ENCODE measurements at places on chromosomes 13 and 19.

- peak; percentile 44 for DNase-seq
Observed at GRCh38 chr13:113742000-113742441, 17.0 kb upstream of the TMEM255B start.

- no peak for DNase-seq
Observed at GRCh38 chr19:43662487-43662886, 7.5 kb downstream of the PLAUR start.

DNA sequence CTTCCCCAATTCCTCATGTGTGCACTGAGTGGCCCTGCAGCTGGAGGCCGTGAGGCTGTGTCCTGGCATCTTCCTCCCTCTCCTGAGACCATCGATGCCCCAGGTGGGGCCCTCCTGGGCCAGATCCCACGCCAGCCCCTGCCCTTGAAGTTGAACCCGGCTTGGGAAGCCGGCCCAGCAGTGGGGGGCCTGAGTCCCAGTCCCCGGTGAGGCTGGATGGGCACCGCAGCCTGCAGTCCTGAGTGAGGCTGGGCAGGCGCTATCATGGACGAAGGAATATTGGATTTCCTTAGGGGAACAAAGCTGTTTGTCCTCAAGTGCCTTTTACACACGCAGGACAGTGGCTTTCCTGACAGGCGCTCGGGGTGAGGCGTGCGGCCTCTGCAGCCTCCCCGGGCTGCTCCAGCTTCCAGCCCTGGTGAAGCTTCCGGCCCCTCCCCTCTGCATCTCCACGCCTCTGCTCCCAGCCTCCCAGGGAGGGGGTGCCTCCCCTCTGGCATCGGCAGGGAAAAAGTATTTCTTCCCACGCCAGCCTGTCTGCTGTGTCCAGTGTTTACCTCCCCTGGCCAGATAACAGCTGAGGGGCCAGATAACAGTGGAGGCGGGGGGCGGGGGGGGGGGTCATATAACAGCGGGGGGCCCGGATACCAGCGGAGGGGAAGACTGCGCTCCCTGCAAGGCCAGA lies 159.5 kb downstream of the KDM4B start:
- no peak for DNase-seq

- no peak for DNase-seq
Observed at GRCh38 chr13:97140611-97141010, 81.5 kb upstream of the MBNL2 start.

DNA sequence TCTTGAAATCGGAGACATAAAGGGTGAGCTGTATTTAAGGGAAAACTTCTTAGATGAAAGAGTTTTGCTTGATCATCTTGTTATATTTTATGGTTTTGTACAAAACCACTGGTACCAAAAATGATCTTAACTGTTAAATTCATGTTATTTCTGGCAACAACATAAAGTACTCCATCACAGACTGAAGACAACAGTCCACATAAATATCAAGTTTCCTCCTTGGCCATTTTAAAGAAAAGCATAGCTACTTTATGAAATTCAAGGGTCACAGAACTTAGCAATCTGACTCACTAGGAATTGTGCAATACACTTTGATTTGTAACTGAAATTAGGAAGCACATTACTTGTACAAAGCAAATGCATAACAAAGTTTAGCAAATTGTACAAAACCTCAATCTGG lies 66.3 kb downstream of the TBC1D4 start:
- no peak for DNase-seq

- no peak for DNase-seq
Observed at GRCh38 chr13:22562116-22562515, 618.7 kb upstream of the SGCG start.

DNA sequence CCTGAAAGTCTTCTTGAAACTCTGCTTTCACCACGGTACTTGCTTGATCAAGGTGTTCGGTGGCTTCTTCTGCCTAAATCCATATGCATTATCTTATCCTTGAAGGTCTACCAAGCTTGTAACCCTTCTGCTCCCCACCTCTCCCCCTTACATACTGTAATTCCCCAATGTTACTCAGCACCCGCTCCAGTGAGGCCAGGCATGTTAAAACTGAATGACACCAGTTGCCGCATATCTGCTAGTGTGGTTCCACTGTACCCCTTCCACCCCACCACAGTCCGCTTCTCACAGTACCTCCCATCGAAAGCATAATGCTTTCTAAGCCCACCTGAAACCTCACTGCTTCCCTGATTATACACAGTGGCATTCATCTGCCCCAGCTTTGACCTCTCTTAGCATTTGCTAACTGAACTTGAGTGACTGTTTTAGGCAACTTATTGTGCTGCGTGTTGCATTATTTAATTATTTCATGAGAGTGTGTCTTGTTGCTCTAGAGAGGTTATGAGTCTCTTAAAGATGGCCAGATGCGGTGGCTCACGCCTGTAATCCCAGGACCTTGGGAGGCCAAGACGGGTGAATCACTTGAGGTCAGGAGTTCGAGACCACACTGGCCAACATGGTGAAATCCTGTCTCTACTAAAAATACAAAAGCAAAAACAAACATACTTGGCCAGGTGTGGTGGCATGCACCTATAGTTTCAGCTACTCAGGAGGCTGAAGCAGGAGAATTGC lies 87.6 kb upstream of the MBNL2 start:
- no peak for DNase-seq

GRCh38 chr19:51076631-51077213 lies 6.0 kb downstream of the KLK14 start:
- DNase-seq, result no peak

DNA sequence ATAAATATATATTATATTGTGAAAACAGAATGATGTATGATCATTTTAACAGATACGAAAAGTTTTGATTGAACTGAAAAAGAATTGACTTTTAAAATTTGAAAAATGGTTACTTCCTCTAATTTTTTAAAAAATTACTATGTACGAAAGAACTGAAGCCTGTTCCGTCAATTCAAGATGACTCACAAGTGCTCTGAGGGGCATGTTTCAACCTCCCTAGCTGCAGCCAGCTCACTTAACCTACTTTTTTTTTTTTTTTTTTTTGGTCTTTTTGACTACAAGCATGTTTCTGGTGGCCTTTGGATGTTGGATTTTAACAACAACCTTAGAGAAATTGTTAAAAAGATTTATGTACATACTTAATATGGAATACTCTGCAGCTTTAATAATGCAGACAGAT lies 1139.3 kb downstream of the DIAPH3 start:
- no peak for DNase-seq

GRCh38 chr13:106348075-106348840 lies 187.2 kb downstream of the EFNB2 start:
- no peak for DNase-seq

- DNase-seq, result peak; percentile 74
Observed at GRCh38 chr19:3108775-3109174, 14.6 kb downstream of the GNA11 start.

GRCh38 chr13:112179421-112179820 lies 112.5 kb downstream of the SOX1 start:
- no peak for DNase-seq

GRCh38 chr13:42412812-42413483 lies 141.0 kb downstream of the AKAP11 start:
- DNase-seq, result no peak

GRCh38 chr19:49339301-49340068 lies 4.3 kb downstream of the CD37 start:
- no peak for DNase-seq

GRCh38 chr19:6229951-6230712 lies 49.6 kb downstream of the MLLT1 start:
- no peak for DNase-seq

- DNase-seq, result no peak
Observed at GRCh38 chr19:8367327-8368001, 3.5 kb downstream of the ANGPTL4 start.

DNA sequence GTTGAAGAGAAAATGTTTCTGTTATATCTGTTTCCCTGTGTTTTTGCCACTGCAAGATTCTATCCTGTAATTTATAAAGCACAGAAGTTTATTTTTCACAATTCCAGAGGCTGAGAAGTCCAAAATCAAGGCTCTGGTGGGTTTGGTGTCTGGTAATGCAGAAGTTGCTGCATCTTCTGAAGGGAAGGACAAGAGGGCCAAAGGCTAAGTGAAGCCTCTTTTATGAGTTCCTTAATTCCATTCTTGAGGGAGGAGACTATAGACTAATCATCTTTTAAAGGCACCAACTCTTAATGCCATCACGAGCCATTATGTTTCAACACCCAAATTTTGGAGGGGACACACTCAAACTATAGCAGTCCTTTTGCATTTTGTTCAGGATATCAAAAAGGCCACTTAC lies 34.1 kb upstream of the WDFY2 start:
- DNase-seq, result no peak

DNA sequence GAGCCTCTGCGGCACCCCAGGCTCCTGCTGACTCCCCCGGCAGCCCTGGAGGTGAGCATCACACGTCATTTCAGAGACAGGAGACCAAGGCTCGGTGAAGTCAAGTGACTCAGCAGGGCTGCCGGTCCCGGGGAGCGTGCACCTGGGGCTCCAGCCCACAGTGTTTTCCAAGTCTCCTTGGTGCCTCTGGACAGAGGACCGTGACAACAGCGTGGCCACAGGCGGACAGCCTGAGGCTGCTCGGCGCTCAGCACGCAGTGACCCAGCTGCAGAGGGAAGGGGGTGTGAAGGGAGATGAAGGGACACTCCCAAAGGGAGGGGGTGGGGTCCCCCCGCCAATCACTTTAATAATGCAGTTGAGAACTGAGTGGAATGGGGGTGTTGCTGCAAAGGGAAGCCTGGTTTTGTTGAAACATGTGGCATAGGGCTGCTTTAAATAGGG lies 17.5 kb upstream of the ASPDH start:
- no peak for DNase-seq

DNA sequence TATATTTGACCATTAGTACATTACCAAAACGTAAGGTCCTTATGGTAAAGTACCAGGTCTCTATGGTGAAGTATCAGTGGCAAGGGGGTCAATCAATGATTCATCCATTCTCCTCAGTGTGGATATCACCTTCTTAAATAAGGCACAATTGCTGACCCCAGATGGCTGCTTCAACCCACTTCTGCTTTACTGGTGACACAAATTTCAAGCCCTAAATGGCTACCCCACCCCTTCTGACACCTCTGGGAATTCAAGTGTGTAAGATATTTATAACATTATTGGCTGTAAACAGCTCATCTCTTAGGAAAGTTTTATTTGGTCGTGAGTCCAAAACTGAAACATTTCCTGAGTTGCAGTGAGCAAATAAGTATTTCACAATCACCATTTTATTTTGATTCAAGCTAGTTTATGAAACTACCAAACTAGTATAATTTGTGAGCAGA lies 7.9 kb upstream of the WBP4 start:
- peak; percentile 15 for DNase-seq

DNA sequence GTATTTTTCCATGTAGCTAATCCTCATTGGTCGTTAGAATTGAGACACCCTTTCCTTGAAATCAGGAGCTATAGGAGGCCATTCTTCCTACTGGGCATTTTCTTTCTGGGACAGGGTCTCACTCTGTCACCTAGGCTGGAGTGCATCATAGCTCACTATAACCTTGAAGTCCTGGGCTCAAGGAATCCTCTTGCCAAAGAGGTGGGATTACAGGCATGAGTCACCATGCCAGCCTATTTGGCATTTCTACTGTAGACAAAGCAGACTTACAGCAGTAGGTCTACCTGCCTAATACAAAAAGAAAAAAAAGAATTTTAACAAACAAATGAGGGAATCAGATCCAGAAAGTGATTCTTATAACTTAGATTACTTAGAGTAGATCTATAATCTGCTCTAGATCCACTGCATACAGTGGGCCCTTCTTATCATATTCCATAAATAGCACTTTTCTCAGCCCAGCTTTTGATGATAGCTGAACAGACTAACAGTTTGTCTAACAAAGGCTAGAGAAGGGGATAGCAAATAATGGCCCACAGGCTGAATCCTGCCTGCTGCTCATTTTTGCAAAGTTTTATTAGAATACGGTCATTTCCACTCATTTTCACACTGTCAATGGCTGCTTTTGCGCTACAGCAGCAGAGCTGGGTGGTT lies 36.7 kb upstream of the USPL1 start:
- no peak for DNase-seq

GRCh38 chr13:89832827-89833226 lies 1514.7 kb upstream of the MIR17HG start:
- DNase-seq, result no peak

- no peak for DNase-seq
Observed at GRCh38 chr13:30216111-30216510, 91.2 kb downstream of the KATNAL1 start.

GRCh38 chr19:1259206-1259875 lies 9.8 kb upstream of the CIRBP start:
- peak; percentile 83 for DNase-seq

DNA sequence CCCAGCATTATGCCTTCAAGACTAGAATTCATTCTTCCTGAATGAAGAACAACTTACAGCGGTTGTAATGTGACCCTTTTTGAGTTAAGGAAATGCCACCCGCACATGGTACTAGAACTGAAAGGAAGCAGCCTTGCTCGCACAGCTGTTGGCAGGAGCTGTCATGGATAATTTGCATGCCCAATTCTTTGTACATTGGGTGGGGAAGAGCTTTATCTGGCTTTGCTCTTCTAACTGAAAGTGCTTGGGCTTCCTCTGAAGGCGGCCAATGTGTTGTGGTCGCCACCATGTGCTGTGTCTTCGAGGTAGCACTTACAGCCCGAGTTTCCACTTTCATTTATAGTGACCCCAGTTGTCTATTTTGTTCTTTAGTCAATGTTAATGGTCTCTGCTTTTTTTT lies 3.4 kb downstream of the CCNE1 start:
- no peak for DNase-seq

- DNase-seq, result no peak
Observed at GRCh38 chr13:98089246-98089645, 53.6 kb upstream of the FARP1 start.

DNA sequence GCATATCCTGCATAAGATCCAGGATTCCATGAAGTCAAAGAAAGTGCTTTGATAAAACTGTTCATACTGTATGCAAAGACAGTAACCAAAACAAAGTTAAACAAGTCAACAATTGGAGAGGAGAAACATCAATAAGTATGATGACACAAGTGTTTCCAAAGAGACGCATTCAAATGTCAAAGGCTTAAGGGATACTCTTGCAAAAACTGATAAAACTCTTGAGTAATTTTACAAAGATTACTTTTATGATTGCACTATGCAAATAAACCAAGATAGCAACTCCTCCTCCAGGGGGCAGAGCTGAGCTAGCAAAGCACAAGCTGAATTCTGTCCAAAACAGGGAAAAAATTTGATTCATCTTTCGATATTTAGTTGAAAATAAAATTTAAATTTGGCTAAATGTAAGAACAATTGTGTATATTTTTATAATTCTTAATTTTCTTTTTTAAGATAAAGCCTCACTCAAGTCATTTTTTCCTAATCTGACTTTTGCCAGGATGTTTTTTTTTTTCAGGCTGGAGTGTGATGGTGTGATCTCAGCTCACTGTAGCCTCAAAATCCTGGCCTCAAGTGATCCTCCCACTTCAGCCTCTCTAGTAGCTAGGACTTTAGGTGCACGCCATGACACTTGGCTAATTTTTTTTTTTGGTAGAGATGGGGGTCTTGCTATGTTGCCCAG lies 84.0 kb downstream of the MZT1 start:
- DNase-seq, result peak; percentile 18
